ENCODE measurements at places on chromosomes 2 and 18.

GRCh38 chr2:171923206-171923605 is 945 bp downstream of the HAT1 start:
- DNase-seq, result no peak

DNA sequence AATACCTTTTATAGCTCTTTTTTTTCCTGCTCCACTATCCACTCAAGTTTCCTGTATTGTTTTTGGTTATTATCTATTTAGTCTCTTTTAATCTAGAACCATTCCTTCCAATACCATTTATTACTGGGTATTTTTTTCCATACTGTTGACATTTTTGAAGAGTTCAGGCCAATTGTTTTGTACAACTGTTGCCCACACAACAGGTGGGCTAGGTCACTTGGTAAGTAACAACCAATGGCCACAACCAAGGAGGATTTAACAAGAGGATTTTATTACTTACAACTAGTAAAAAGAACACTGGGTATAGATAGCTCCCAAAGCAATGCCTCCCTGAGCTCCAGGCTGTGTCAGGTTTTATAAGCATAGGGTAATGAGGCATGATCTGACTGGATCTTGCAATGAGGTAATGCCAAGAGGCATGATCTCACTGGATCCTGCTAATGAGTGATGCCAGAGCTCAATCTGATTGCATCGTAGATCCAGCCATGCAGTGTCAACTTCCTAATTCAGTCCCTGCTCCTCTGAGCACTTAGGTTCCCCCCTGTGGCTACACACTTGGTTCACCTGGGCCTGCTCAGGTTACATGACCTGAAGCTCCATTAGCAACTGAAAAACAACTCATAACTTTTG is 7.1 kb upstream of the CEP68 start:
- DNase-seq, result no peak

GRCh38 chr2:63735263-63735662 is 106.4 kb upstream of the UGP2 start:
- DNase-seq, result no peak

DNA sequence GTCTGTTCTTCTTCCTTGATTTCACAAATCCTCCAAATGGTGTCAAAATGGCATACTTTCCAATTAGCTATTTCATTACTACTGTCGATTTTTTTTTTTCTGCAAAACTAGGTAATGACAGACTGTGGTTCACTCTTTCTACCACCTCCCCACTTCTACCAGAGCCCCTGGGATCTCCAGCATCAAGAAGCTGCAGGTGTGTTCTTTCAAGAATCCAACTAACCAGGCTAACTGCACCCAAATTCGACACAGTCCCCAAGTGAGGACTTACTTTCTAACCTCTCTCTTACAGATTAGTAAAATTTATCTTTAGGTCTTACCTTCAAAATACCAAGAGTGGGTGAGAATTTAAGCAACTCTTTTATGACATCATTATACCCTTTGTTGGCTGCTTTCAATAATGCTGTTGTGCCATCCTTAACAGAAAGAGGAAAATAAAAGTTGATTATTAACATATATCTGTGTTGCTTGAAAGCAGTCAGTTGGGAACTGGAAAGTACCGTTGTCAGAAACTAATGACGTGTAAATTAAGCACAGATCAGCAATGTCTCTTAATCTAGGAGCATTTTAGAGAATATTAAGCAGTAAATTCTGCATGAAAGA is 31.2 kb upstream of the NPC1 start:
- DNase-seq, result no peak

GRCh38 chr2:231364961-231365810 is 30.3 kb upstream of the B3GNT7 start:
- no peak for DNase-seq

Measured in activated CD4-positive, CD25-positive, alpha-beta regulatory T cell treated with anti-CD3 and anti-CD28 coated beads, Interleukin-2, amount 50 U/mL, for 72 hours (primary cell).